ENCODE measurements at places on chromosomes 12 and 14. TPM values are rescaled to one million over a fixed set of nuclear protein-coding genes. Genes with fewer than 3 reads are reported as not detected.

The TEX52 gene
- under 0.01 TPM for total RNA-seq

The AQP6 gene
- total RNA-seq: under 0.01 TPM

The GYS2 gene
- not detected for total RNA-seq

The PTPRR gene
- total RNA-seq: 0.27 TPM

The LUM gene
- total RNA-seq: 0.27 TPM

The TTC8 gene
- total RNA-seq: 8.9 TPM

The GPR162 gene
- total RNA-seq: 29.6 TPM

The GZMH gene
- total RNA-seq: 0.27 TPM

The SERPINA9 gene
- total RNA-seq: not detected

The AKAP6 gene
- 1.6 TPM for total RNA-seq

The SAMD4A gene
- 2.7 TPM for total RNA-seq

The GRIN2B gene
- total RNA-seq: under 0.01 TPM

The NFE2 gene
- 318 TPM for total RNA-seq

The RPL36AL gene
- total RNA-seq: 94.3 TPM

The LHX5 gene
- not detected for total RNA-seq

The FAM90A1 gene
- under 0.01 TPM for total RNA-seq

The NDRG2 gene
- 21.8 TPM for total RNA-seq

The EML5 gene
- total RNA-seq: 0.54 TPM

The TMTC2 gene
- total RNA-seq: 2.7 TPM

The TUNAR gene
- total RNA-seq: not detected

The MAP3K9 gene
- total RNA-seq: 0.27 TPM

The KRT1 gene
- total RNA-seq: 1.1 TPM

The TRIM9 gene
- 3.2 TPM for total RNA-seq

The HOXC12 gene
- not detected for total RNA-seq

The PLEK2 gene
- not detected for total RNA-seq

The ALDH6A1 gene
- total RNA-seq: 20.5 TPM

The CCDC175 gene
- total RNA-seq: 0.54 TPM

The CLEC1A gene
- total RNA-seq: under 0.01 TPM

The DYNC1H1 gene
- 455 TPM for total RNA-seq

The CTDSP2 gene
- 159 TPM for total RNA-seq

The TAS2R9 gene
- under 0.01 TPM for total RNA-seq

The KRR1 gene
- 10.0 TPM for total RNA-seq

The ALX1 gene
- not detected for total RNA-seq

The KRT6A gene
- not detected for total RNA-seq

The ARHGDIB gene
- total RNA-seq: 759 TPM

Measured in hematopoietic multipotent progenitor cell (in vitro differentiated cells).